ENCODE measurements at places on chromosomes 16 and 17.

DNA sequence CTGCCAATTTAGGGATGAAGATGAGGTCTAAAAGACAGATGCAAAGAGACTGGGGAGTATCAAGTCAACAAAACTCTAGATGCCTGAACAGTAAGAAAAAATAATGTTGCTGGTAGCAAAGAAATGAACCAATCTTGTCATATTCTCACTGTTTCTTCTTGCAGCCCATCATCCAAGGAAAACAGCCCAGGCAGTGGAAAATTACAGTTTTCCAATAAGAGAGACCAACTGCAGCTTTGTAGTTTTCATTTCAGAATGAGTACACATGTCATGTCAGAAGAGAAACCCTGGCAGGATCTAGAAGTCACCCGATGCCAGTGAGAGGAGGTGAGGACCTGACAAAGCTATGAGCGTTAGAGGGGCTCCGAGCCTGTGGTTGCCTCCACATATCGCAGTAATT, 500.4 kb upstream of the PSMD7 start:
- no peak for DNase-seq

DNA sequence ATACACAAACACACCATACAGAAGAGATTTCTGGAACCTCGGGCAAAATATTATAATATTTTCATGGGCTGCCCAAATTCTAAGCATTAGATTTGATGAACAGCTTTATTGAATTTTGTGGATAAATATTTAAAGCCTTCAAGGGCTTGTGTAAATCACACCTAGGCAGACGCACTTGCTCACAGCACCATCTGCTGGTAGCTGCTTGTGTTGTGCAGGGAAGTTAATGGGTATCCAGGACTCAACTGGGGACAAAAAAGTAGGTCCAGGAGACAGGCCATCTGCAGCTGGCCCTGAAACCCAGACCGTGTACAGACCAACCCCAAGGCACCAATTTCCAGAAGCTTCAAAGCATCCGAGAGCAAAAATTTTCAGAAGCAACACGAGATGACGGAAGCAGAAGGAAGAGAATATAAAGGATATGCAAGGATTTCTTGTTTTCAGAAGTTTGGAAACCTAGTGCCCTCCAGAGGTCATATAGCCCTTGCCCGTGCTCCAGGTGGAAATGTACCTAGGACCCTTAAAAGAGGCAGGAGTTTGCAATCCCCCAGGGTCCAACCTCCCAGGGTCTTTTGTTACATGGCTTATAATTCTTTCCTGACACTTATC, 140.0 kb downstream of the CHD9NB start:
- DNase-seq = peak; percentile 70

- DNase-seq = no peak
Measured at GRCh38 chr17:55533608-55534007, 22.4 kb upstream of the SMIM36 start.

GRCh38 chr16:1073566-1074378, 1.2 kb downstream of the SSTR5 start:
- no peak for DNase-seq

GRCh38 chr17:33888455-33888854, 366.6 kb upstream of the CCL2 start:
- DNase-seq = peak; percentile 2

GRCh38 chr17:7043497-7044198, at the start of gene SLC16A11:
Gene SLC16A11 (minus strand): TSS chr17:7044092. CDS start chr17:7043513, 579 bp downstream.
- peak; percentile 54 for DNase-seq

DNA sequence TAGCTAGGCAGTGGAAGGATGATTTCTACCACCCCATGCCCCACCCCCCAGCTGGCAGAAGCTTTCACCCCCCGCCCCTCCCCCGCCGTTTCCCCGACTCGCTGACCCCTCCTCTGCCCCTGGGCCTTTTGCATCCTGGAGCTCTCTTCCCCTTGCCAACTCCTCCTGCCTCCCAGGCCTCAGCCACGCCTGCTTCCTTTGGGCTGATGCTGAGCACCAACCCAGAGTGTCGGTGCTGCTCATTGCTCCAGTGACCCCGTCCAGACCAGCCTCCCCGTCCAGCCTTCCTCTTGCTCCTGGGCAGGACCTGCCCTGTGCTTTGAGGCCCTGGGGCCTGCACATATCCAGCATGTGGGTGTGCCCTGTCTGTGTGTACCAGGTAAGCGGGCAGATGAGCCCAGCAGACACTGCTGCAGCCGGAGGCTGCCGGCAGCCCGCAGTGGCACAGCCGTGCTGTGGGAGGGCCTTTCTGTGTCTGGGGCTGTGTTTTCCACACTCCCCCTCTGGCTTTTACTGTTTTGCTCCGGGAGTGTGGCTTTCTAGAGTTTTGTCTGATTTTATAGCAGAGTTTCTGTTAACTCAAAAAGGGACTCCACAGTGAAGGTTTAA, 72.9 kb downstream of the JPH3 start:
- DNase-seq = no peak

GRCh38 chr16:18932243-18932987, 6.2 kb upstream of the SMG1 start:
- DNase-seq = no peak

GRCh38 chr16:11677959-11678881, 10.0 kb downstream of the SNN start:
- DNase-seq = no peak

DNA sequence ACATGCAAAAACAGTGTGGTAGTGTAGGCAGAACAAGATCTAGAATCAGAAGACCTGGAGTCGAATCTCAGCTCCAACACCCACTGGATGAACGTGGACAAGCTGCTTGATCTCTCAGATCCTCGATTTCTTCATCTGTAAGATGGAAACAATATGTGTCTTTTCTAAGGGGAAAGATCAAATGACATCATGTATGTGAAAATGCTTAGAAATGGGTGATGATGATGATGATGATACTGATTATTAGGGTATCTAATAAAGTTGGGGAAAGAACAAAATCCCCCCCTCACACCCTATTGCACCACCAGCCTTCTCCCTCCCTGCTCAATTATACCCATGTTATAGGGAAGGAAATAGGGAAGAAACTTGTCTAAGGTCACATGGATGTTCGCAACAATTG, 10.9 kb downstream of the DYNLL2 start:
- no peak for DNase-seq

DNA sequence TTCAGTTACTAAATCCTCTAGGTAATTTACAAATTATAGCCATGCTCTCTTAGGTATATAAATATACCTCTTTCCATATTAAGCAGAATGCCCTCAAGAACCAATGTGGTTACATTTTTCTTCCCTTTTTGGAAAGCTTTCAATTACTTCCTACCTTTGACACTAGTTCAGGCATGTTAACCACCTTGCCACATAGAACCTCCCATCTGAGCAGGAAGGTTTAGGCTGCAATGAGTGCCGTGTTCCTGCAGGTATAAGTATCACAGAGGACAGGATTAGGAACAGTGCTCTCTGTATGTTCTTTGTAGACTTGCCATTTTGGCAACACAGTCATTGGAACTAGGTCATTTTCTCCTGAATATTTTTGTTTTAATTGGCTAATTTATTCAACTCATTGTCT, 20.1 kb downstream of the KRT25 start:
- DNase-seq = no peak

DNA sequence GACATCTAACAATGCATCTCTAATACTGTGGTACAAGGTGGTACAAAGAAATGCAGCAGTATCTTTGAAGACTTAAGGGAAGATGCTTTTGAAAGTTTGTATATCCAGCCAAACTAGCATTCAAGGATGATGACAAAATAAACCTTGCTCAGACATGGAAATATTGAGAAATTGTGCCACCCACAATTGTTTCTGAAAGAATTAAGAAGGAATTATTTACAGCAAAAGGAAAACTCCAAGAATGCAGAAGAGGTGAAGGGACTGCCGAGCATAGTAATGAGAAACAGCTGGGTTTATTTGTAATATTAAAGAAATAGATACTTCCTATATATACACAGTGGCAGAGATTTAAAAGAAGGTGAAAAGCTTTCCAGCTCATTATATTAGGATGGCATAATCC, 29.5 kb downstream of the PMFBP1 start:
- DNase-seq = no peak

GRCh38 chr16:55433030-55433429, 46.0 kb upstream of the MMP2 start:
- no peak for DNase-seq

GRCh38 chr17:41959336-41960095, 7.1 kb upstream of the CNP start:
- DNase-seq = peak; percentile 90

GRCh38 chr16:75247249-75247648, 4.2 kb downstream of the BCAR1 start:
- DNase-seq = no peak

- DNase-seq = no peak
Measured at GRCh38 chr17:50855708-50856330, 10.3 kb downstream of the TOB1 start.

DNA sequence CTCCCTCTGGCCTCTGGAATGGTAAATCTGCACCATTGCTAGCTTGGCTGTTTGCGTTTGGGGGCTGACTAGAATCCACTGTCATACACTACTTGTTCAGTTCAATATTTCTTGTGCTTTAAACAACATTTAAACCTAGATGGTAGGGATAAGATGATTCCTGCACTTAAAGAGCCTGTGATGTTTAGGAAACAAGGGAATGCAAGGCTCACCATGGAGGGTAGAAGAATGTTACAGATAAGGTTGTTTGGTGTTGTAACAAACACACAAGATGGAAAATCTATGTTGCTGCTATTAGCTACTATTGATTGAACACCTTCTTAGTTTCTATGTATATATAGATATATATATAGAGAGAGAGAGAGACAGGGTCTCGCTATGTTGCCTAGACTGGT, 31.4 kb downstream of the YPEL2 start:
- DNase-seq = no peak

DNA sequence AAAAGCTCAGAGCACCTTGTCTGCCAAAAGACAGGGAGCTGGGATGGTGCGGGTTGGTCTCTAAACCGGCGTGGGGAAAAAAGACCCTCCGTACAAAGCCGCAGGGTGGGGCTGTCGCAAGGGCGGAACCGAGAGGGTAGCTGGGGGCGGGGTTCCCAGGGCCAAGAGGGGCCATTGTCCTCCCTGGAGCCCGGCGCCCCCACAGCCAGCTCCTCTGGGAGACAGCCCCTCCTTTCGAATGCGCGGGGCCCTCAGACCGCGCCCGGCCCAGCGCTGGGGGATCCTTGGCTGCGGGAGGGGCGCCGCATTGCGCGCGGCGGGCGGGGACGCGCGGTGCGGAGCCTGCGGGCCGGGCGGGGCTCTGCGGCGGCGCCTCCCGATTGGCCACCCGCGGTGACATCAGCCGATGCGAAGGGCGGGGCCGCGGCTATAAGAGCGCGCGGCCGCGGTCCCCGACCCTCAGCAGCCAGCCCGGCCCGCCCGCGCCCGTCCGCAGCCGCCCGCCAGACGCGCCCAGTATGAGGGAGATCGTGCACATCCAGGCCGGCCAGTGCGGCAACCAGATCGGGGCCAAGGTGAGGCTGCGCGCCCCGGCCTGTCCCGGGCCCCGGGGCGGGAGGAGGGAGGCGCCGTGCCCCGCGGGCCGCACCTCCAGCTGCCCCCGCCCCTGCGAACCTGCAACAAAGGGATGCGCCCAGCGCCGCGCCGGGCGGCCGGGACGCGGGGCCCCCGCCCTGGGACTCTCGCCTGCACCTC, at the start of gene TUBB3:
Gene TUBB3 (plus strand): TSS at position 459 of the 756 bp plus-strand sequence. CDS start 60 bp downstream, at position 519.
- DNase-seq = peak; percentile 88

- DNase-seq = peak; percentile 87
Measured at GRCh38 chr16:566475-567372, at the start of gene NHLRC4. Gene NHLRC4 (plus strand): TSS chr16:567005. CDS start chr16:568048, 1,043 bp downstream.

DNA sequence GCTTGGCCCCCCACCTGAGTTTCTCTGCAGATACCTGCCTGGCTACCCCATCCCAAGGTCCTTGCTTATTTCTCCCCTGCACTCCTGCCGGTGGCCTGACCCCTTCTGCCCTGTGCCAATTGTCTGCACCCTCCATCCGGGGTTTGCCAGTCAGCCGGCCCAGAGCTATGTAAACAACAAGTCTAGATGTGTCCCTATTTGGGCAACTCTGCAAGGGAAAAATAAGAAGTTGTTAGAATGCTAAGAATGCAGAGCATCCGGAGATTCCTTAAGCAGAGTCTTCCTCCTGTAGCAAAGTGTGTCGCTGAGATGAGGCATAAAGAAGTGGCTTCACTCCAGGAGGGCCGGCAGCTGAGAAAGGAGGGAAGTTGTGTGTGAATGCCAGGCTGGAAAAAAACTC, 46.6 kb downstream of the RGS9 start:
- no peak for DNase-seq

GRCh38 chr16:85528528-85529387, 84.4 kb upstream of the GSE1 start:
- DNase-seq = peak; percentile 45

DNA sequence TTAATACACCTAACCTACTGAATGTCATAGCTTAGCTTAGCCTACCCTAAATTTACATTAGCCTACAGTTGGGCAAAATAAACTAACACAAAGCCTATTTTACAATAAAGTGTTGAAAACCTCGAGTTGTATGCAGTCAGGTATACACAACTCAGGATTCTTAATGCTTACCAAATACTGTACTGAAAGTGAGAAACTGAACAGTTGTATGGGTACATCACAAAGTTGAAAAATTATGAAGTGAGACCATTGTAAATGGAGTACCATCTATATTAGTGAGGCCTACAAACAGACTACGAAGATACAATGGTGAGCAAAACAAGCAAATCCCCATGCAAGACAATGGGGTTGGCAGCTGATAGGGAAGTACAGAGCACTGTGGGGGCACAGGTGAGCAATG, 79.7 kb downstream of the VAT1L start:
- DNase-seq = no peak

DNA sequence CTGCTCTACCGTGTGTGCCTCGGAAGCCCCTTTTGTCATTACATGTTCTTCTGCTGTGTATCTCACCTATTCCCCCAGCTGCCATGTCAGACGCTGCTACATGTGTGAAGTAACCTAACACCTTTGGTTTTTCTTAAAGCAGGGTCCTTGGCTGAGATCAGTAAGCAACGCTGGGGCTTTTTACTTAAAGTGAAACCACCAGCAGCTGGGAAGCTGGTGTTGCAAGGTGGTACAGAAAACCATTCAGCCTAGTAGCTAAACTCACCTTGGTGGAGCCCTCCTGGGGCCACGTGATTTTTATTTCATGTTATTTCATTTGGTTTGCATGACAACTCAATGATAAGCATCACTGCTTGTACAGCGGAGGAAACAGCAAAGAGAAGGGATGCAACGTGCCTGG, 62.6 kb downstream of the PLCG2 start:
- no peak for DNase-seq

DNA sequence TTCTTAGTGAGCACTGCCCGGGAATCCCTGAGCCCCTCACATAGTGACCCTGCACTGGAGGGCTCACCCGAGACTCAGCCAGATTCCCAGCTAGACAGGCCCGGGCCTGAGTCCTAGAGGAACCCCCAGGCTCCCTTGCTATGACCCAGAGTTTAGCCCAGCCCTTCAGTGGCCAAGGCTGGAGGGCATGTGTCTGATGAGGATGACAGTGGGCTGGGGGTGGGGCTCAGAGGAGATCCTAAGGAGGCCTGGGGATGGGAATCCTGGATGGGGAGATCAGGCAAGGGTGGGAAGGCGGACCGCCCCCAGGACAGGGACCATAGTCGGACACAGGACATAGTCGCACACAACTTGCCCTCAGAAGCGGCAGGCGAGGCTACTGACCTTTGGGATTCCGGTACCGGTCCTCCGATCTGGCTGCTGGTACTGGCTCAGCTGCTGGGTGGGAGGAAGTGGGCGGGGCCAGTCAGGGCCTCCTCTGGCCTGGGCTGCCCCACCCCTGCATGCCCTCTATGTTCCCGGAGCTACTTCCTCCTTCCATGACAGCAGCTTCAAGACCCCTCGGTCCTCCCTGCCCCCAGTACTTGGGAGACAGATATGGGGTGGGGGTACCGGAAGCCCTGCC, 1.1 kb downstream of the CD79B start:
- DNase-seq = peak; percentile 70
